Globus pallidus (tissue), 1 donor: ENCODE measurements at places on chromosomes 1 and 21.
A peak's percentile ranks its signal among the peaks of the same experiment; 100 is the strongest.

DNA sequence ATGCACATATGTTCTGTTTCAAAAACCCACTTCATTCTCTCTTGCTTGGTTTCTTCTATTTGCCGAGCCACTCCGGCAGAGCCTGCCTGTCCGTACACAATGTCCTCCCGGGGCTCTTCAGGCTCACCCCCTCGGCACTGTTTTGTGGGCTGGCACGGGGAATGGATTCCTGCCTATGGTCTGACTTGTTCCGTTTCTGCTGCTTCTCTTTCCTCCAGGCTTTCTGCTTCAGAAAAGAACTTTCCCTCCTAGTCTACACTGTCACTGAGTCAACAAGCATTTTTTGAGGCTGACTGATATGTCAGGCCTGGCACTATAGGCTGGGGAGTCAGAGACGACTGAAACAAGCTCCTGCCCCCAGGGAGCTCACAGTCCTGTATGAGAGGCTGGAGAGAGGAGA, 28.4 kb upstream of the SARS1 start:
- no peak for DNase-seq

DNA sequence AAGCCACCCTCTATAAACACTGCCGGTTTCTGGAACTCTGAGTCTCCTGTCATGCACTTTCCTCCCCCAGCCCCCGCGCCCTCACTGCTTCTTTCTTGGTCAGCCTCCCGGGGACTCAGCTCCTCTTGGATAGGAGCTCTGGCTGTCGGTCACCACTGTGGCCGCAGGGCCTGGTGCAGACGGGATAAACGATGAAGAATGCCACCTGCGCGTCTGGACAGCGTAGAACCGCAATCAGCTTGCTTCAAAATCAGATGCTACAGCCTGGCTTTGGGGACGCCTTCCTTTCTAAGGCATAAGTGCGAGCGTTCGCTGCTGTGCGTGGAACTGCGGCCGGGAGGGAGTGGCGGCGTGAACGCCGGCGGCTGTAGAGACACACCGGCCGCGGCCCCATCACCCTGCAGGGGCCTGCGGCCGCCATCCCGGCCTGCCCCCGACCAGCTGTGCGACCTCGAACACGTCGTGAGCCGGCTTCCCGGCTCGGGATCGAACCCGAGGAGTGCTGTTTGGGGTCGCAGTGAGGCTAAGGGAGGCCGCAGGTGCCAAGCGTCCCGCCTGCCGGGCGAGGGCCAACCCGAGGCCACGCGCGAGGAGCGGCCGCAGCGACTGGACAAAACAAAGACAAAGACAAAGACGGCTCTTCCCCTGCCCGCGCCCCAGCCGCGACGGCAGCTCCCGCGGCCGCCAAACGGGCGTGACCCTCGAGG, 688 bp downstream of the PTTG1IP start:
- DNase-seq: peak; percentile 16

DNA sequence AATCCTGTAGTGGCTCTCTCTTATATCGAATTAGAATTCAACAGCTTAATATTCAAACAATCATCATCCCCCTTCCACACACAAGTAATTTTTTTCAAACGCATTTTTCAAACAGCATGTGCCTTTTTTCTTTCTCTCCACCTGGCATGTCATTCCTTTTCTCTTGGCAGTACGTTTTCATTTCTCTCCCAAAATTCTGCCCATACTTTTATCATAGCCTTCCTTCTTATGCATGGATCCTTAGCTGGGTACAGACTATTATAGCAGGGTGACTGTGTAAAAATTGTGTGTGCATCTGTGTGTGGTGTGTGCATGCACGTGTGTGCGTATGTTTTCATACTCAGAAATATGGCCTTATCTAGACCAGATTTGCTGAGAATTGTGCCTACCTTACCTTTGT, 184.3 kb downstream of the ZC3H11B start:
- DNase-seq: no peak

- no peak for DNase-seq
Observed at GRCh38 chr1:227156520-227156919, 161.8 kb downstream of the CDC42BPA start.

DNA sequence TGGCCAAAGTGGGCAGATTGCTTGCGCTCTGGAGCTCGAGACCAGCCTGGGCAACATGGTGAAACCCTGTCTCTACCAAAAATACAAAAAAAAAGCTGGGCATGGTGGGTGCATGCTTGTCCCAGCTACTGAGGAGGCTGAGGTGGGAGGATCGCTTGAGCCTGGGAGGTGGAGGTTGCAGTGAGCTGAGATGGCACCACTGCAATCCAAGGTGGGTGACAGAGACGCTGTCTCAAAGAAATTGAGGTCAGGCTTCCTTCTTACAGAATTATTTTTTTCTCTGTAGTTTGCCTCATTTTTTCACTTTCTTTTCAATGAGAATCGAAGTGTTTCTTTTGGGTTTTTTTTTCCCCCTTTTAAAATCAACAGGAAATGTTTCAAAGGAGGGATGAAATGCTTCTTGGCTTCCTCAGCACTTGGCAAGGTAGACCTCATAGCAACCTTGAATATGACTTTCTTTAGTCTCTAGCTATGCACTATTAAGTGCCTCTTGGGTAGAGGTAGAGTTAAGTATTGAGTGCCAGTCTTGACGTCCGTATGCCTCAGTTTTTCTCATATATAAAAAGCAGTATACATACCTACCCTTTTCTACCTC, 40.3 kb downstream of the MDM4 start:
- no peak for DNase-seq

- DNase-seq: no peak
Observed at GRCh38 chr1:190101756-190102155, 375.9 kb downstream of the BRINP3 start.

DNA sequence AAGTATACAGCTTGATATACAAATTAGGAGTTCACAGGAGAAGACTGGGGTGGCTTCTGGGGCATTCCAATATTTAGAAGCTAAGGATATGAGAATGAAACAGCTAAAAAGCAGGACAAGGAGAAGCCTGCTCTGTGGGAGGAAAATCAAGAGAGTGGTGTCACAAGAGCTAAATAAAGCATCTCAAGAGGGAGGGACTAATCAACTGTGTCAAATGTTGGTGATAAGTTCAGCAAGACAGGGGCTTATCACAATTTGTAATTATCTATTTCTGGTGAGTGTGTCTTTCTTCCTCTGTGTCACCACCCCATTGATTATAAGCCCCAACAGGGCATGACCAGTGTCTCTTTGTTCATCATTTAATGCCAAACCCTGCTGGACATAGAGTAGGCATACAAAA, 295.8 kb upstream of the DUSP10 start:
- no peak for DNase-seq

GRCh38 chr1:201300641-201301040, 17.3 kb downstream of the PKP1 start:
- DNase-seq: no peak

- DNase-seq: no peak
Observed at GRCh38 chr1:1213345-1214265, at the start of gene TNFRSF4. Gene TNFRSF4 (minus strand): TSS chr1:1214153. CDS start chr1:1214127, 26 bp downstream.

DNA sequence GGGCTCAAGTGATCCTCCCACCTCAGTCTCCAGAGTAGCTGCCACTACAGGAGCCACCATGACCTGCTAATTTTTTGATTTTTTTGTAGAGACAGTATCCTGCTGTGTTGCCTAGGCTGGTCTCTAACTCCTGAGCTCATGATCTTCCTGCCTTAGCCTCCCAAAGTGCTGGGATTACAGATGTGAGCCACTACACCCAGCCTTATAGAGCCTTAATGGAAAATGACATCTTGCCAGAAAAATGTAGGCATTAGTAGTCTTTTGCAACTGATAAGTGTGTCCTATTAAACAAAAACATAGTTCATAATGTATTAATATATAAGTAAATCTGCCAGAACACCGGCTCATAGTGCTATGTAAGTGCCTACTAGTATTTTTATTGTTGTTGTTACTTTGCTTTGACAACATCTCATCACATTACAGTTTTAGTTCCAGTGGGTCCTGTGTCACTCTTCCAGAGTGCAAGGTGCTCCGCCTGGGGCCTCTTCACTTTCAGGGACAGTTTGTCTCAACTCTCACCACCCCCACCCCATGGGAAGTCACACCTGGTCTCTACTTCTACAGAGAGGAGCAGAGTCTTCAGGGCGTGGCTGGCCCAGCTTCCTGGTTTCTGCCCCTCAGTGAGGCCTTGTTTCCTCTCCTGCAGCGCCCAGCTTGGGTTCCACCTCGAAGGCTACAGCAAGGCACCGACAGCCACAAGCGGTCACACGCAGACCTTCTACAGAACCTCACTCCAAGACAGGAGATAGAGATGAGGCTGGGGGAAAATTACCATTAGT, 30.1 kb downstream of the RHOU start:
- DNase-seq: no peak

- no peak for DNase-seq
Observed at GRCh38 chr1:185564816-185565215, 169.4 kb upstream of the HMCN1 start.

DNA sequence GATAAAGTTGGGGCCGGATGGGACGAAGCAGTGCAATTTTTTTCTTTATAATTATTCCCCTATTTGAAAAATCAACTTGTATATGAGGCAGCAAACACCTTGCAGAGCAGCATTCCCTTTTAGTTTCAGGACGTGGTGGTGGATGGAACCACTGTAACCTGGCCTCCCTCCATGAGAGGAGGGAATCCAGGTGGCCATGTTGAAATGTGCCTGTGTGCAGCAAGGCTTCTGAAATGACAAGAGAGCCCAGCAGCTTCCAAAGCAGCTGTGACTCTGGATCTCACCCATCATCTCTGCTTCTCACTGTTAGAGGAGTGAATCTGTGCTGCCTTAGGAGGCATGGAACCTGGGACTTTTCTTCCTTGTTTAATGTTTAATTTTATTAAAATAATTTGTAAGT, 42.3 kb downstream of the NFIA start:
- peak; percentile 64 for DNase-seq

GRCh38 chr1:166064313-166064926, 102.4 kb downstream of the FAM78B start:
- DNase-seq: no peak
